ENCODE measurements at places on chromosomes 16 and 17.

DNA sequence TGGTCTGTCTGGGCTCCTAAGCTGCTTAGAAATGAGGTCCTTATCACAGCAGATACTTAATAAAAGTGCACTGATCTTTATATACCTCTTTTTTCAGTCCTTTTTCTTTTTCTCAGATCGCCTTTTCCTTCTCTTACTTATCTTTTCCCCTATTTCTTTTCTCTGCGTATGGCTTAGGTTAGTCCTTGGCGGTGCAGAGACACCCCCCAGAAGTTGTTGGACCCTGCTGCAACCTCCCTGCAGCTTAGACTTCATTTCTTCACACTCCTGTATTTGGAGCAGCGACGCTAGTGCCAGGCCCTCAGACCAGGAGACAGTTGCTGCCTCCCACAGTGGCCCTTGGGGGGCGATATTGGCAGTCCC lies 67.6 kb downstream of the CENPV start:
- DNase-seq = no peak

- DNase-seq = no peak
These were observed 2.4 kb downstream of the CRAMP1 start for GRCh38 chr16:1614456-1615102.

DNA sequence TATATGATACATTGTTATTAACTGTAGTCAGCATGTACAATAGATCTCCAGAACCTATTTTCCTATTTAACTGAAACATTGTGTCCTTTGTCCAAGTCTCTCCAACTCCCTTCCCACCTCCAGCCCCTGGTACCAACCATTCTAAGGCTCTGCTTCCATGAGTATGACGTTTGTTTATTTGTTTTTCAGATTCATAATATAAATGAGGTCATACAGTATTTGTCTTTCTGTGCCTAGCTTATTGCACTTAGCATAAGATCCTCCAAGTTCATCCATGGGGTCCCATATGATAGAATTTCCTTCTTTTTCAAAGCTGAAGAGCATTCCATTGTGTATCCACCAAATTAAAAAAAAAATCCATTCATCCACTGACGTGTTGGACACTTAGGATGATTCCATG lies 39.4 kb downstream of the OTOA start:
- no peak for DNase-seq

DNA sequence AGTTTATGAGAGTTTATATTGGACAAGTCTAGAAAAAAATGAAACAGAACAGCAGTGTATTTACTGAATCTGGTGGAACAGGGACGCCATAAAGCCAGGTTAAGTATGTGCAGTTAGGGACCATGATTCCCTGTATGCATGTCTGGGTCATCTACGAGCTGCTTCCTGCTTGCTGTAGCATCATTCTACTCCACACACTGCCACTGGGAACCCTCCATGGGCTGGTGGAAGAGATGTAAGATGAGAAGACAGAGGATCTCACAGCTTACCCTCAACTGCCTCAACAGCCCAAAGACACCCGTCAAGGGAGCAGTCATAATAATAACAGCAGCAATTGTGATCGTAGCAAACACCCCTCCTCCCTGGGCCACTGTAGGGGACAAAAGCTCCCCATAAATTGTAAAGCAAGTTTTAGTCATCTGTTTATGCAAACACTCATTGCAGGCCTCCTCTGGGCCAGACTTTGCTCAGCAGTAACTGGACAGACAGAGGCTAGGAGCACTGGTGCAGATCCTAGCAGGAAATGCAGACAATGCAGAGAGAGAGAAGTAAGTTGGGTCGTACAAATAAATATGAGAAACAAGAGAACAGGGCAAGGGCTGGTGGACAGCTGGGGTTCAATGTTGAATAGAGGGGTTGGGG lies 188.0 kb downstream of the SOX9 start:
- DNase-seq = no peak
